ENCODE measurements at places on chromosomes 16 and 17.

DNA sequence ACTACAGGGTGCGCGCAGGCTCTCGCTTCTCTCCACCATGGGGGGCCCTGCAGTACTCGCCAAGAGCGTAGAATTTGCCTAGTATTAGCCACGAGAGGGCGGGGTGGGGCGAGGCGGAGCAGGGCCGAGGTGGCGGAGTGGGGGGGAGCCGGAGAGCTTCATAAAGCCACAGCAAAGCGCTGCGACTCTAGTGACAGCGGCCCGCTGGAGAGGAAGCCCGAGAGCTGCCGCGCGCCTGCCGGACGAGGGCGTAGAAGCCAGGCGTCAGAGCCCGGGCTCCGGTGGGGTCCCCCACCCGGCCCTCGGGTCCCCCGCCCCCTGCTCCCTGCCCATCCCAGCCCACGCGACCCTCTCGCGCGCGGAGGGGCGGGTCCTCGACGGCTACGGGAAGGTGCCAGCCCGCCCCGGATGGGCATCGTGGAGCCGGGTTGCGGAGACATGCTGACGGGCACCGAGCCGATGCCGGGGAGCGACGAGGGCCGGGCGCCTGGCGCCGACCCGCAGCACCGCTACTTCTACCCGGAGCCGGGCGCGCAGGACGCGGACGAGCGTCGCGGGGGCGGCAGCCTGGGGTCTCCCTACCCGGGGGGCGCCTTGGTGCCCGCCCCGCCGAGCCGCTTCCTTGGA is at the start of gene TBX21:
TSS of gene TBX21 (plus strand) at position 190 of the 627 bp plus-strand sequence. CDS start at position 409, 219 bp downstream.
- no peak for DNase-seq

GRCh38 chr17:61005358-61005757 is 327.7 kb downstream of the BCAS3 start:
- no peak for DNase-seq

GRCh38 chr16:50114357-50115129 is 38.6 kb upstream of the TENT4B start:
- DNase-seq = no peak

DNA sequence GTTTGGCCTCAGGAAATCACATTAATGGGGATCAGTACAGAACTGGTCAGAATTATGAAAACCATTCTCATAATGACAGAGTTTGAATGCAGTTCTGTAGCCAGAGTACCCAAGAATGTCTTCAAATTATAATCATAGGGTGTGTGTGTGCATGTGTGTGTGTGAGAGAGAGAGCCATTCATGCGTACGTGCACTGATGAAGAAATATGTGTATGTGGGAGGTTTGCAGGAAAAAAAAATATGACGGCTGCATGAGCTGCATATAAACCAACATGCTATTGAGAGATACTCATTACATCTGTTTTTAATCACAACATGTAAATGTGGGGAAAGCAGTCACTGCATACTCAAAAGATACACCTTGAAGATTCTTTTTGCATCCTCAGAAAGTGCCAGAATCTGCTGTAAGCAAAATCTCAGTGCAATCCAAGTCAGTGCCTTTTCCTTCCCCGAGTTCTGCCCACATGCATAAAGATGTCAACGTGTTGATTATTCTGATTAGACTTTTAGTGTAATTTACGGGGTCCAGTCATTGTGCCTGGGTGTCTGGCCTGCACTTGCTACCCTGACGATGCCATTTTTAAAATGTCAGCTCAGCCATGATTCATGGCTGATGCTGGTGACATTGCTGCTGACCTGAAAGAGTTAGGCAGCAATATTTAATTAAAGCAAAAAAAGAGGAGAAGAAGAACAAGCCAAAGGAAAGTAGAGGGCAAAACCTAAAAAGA is 378.7 kb upstream of the ZFHX3 start:
- DNase-seq = no peak

GRCh38 chr17:50214976-50215760 is 13.7 kb upstream of the COL1A1 start:
- no peak for DNase-seq

DNA sequence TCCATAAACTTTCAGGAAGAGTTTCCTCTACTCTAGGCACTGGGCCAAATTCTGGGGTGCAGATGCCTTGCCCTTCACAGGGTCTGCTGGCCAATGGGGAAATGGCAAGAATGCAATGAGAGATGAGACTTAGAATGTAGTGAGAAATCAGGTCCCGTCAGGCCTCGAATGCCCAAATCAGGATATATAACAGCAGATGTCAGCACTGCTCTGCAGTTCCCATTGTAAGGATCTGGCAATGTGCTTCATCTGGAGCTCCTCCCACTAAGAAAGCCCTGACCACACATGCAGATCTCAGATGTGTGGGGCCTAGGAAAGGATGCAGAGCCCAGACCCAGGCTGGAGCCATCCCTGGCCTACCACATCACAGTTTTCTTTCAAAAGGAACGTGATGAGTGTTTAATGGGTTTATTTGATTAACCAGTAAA is 13.9 kb upstream of the LPCAT2 start:
- no peak for DNase-seq

All from cortex of kidney (tissue), 1 donor.